Activated CD8-positive, alpha-beta memory T cell treated with anti-CD3 and anti-CD28 coated beads for 4 hours (primary cell): ENCODE measurements at places on chromosomes 2 and 18.

GRCh38 chr2:76517574-76517909 lies 806.8 kb upstream of the GCFC2 start:
- no peak for DNase-seq

GRCh38 chr2:241652722-241653121 lies 15.2 kb downstream of the ATG4B start:
- DNase-seq, result no peak

- DNase-seq, result no peak
Measured at GRCh38 chr2:175076272-175076671, 71.1 kb upstream of the CHN1 start.

DNA sequence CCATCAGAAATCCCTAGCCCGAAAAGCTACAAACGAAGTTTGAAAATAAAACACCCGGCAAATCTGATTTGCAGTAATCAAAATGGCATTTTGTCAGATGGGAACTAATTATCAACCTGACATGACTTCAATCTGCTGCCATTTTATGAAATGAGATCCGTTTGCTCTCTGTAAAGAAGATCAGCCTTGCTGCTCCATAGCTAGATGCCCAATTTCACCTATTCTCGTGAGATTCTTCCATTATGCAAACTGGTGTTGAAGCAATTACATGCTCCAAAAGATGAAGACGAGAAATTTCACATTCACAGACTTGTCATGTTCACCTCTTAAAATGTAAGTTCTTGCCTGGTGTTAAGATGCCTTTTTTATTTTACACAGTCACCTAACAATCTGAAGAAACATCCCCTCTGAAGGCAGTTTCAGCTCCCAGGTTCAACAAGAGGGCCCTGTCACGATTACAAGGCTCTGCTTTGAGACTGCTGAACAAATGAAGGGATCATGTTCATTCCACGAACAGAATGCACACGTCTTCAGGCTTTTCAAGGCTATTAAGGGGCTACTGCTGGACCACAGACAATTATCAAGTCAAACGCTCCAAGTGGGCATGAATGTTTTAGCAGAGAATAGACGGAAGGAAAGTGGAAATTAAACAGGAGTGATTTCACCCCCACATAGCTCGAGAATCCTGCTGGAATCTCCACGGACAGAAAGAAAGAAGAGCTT lies 172.6 kb upstream of the PID1 start:
- no peak for DNase-seq

DNA sequence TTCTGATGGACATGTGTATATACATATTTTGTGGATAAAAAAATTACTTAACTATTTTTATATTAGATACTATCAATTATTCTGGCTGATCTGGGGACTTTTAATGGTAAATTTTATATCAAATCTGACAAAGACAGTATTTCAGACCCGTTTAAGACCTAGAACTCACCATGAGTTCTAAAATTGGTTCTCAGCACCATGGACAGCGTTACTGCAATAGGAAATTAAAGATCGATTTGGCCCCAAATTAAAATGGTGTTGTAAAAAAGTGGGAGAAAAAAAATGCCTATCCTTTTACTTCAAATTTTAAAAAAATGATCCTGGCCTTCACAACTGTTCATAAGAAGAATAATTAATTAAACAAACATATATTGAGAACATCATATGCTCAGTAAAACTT lies 919 bp upstream of the SCN2A start:
- no peak for DNase-seq

DNA sequence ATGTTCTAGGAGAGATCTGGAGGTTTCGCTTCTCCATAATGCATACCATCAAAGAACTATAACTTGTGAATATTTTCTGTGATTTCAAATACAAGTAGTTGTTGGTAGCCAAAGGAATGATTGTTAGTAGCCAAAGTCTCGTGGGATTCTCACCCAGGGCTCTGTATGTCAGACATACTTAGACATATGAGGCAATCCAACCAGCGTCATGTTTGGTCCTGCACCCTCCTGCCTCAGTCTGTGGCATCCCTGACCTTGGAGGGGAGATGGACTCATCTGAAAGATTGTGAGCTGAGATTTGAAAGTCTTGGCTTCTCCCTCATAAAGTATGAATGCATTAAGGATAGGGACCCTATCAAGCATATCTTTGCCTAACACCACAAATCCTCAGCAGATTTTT lies 81.2 kb downstream of the CTIF start:
- no peak for DNase-seq

GRCh38 chr2:190930411-190930810 lies 49.8 kb downstream of the GLS start:
- no peak for DNase-seq

GRCh38 chr18:13101659-13102197 lies 110.6 kb downstream of the CEP192 start:
- no peak for DNase-seq

DNA sequence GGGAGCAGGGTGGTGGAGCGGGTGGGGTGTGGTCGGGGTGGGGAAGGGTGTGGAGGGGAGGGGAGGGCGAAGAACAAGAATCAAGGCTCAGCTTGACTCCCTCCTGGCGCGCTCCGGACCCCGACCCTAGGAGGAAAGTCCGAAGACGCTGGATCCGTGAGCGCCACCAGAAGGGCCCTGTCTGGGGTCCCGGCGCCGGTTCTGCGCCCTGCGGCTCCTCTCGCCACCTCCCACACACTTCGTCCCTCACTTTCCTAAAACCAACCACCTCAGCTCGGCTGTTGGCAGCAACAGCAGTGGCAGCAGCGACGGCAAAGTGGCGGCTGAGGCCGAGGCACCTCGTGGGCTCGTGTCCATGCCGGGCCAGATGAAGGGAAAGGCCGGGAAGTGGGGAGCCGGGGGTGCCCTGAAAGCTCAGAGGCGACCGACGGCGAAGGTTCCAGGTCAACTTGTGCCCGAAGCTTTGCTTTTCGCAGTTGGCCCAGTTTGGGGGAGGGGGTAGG lies 2.1 kb downstream of the KLHL14 start:
- DNase-seq, result no peak
